ENCODE measurements at places on chromosomes 1 and 21.

GRCh38 chr1:206933333-206933945, 11.7 kb upstream of the FCMR start:
- no peak for DNase-seq

DNA sequence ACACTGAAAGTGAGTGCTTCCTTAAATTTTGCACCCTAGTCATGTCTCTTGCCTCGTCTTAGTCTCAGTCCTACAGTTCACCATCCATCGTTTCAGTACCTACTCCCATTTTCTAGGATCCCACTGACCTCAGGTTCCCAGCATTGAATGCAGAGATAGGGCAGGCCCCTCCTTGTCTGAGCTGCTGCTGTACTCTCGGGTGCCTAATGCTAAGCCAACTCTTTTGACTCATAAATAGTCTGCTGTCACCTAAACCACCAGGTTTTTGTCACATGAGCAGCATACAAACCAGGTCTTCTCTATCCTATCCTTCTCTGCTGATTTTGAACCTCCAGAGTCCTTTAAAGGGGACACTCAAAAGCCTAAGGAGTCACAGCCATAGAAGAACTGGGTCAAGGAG, 3.0 kb downstream of the ARHGAP30 start:
- no peak for DNase-seq

- DNase-seq: no peak
Measured at GRCh38 chr21:14962217-14962616, 102.6 kb downstream of the NRIP1 start.

DNA sequence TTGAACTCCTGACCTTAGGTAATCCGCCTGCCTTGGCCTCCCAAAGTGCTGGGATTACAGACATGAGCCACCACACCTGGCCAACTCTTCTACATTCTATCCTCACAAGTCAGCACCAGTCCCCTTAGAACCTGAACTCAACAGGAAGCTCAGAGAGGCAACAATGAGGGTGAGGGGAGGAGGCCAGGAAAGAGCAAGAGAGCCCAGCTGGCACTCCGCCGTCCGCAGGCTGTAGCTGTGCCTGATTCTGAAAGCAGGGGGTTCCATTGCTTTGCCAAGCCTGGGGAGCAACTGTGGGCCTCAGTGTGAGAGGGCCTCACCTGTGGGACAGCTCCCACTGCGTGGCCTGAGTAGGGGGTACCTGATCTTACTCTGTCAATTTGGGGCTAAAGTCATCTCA, 18.7 kb downstream of the STK40 start:
- no peak for DNase-seq

DNA sequence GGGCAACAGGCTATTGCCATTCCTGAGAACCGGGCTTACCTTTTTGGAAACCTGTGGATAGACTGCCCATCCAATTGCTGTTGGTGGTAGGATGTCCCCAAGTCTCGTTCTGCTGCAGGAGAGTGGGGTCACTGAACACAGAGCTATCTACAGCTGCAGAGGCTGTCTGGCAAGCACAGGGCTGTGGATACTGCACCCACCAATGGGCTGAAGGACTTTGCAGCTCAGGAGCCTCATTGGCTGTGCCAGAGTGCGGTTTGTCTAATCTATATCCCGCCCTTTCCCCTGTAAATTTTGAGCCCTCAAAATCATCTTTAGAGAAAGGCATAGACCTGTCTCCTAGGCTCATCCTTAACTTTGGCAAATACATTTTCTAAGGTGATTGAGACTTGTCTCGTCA, 15.3 kb downstream of the RNF187 start:
- DNase-seq: no peak

DNA sequence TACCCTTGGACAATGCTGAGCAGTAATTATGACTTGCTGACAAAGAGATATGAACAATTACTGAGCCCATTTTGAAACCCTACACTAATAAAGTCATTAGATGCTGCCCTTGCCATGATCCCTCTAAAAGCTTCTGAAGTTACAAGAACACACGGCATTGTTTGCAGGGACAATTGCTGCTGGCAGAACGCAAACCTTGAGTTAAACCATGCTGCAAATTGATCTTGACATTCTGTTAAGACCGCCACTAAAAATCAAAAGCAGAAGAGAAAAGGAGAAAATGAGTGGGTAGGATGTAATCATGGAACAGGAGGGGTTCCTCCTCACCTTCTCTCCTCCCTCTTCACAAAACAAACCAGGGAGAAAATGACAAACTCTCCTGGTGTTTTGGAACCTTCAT, 136.2 kb upstream of the DMRTA2 start:
- DNase-seq: no peak

DNA sequence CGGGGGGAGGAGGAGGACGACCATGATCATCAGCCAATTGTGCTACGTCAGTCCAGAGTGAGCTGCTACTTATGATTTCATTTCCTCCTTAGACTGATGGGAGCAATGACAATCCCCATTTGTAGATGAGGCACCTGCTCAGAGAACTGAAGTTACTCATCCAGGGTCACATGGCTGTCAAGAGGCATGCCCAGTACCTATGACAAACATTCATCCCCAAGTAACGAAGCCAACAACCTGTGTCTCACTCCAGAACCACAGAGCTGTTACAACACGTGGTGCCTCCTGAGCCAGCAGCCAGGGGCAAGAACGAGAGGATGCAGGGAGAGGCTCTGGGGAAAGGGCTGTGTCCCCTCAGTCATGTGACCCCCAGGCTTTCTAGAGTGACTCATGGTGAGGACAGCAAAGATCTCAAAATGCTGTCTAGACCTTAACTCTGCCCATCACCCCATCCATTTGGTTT, 93.6 kb downstream of the SIM2 start:
- no peak for DNase-seq

DNA sequence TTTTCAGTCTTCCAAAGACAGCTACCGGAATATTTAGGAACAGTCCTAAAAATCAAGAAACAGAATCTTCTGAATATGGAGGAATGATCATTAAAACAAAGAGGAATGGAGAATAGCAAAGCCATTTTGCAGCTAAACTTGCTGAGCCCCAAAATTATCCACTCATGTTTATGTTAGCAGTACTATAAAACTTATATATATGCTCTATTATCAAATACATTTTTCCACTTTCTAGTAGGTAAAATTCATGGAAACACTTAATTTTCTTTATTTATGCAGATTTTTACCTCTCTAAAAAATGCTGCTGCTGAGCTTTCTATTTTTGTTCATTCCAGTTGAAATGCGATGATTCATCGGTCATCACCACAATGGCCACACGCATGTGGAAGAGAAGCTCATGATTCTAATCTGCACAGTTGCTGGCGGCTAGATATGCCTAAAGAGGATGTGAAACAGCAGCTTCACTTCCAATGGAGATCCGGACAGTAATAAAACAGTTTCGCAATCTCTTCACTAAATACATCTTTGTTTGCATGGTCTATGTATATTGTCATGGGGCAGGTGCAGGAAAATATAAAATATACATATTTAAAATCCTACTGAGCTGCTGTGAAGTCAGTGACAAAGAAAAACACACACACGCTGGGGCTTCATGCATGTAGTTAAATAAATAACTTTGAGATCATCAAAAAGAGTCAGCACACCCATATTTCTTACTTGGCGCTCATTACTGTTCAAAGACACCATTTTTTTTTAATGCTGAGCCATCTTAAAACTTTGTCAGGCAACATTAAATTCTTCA, 292.2 kb downstream of the SMYD3 start:
- DNase-seq: peak; percentile 53

DNA sequence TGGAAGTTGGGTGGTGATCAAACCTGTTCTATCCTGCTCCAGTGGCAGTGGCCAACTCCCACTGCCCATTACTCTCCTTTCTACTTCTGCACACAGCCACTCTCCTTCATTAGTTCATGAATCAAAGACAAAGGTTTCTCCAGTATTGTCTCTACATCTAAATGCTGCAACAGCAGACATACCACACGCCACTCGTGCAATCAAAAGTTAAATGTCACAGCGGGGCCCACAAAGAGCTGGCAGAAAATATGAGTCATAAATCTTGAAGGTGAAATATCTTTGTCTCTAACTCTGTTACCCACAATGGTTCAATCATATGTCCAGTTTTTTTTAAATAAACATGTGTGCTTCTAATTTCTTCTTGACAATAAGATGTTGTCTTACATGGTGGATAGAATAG, 13.3 kb downstream of the APCS start:
- no peak for DNase-seq

- no peak for DNase-seq
Measured at GRCh38 chr21:38455403-38455802, 42.9 kb downstream of the ERG start.

GRCh38 chr1:91617285-91617765, 116.7 kb downstream of the CDC7 start:
- no peak for DNase-seq

GRCh38 chr1:228884615-228885566, 149.6 kb downstream of the RHOU start:
- no peak for DNase-seq

DNA sequence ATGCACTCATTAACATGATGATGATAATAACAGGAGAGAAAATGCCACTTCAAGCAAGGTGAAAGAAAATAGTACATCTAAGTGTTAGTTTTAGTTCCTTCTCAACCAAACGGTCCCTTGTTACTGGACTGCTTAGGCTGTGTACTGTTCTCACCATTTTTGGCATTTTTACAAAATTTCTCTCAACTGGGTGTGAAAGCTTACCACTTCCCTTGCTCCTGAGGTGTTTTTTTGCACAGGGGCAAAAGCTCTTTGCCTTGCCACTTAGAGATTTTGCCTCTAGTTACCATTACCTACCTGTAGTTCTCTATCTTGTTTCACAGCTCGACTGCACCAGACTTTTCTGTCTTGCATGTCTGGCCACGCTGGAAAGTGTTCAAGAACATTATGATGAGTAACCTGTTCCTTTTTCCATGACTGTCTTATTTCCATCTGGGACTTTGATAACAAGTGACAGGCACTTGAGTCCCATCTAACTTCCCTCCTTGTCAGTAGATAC, 10.7 kb downstream of the NEK7 start:
- no peak for DNase-seq

DNA sequence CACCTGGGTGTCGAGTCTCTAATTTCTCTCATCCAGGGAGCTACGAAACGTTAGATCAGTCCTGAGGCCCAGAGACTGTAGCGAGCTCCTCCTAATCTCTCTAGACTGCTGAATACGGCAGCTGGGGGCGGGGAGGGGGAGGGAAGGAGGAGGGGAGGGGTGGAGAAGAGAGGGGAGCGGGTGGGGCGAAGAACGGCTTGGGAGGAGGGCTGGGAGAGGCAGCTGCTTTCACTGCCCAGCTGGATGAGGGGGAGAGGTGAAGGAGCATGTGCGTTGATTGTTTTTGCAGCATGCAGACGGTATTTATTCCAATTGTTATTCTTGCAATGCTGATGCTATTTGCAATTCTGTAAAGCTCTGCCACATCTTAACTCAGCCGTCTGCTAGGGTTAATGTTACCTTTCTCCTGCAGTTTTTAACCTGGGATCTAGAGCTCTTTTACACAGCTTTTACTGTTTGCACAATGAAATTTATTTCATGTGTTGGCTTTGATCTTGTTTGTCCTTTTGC, 790 bp downstream of the DNAJC6 start:
- DNase-seq: no peak
